ENCODE measurements at places on chromosomes 3 and 15. TPM values are rescaled to one million over a fixed set of nuclear protein-coding genes. Genes with fewer than 3 reads are reported as not detected.

- no peak for DNase-seq
- no peaks in the 10 kb centered on the region for H3K4me1 ChIP-seq
- no peak overlapping the region for H3K4me3 ChIP-seq
Observed at GRCh38 chr3:30749230-30749629, 142.8 kb downstream of the TGFBR2 start.

DNA sequence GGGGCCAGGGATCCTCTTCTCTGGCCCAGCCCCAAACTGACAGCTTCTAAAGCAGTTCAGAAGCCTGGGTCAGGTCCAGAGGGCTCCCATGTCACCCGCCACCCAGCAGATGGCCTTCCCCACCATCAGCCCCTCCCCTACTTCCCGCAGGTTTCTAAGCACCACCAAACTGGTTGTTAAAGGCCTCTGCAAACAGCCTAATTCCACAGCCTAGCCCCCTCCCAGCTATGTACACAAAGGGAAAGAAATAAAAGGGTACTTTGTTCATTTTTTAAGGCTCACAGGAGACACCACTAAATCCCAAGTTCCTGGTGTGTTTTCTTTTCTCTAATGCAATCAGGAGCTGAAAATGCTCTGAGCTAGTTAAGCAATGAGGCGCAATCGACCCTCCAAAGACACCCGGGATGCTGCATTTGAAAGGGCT lies 30.6 kb downstream of the PLCH1 start:
- H3K4me1 ChIP-seq, result no peaks in the 10 kb centered on the region
- H3K27ac ChIP-seq, result no peak overlapping the region
- H3K4me3 ChIP-seq, result no peak overlapping the region
- H3K27me3 ChIP-seq, result no peaks in the 10 kb centered on the region

DNA sequence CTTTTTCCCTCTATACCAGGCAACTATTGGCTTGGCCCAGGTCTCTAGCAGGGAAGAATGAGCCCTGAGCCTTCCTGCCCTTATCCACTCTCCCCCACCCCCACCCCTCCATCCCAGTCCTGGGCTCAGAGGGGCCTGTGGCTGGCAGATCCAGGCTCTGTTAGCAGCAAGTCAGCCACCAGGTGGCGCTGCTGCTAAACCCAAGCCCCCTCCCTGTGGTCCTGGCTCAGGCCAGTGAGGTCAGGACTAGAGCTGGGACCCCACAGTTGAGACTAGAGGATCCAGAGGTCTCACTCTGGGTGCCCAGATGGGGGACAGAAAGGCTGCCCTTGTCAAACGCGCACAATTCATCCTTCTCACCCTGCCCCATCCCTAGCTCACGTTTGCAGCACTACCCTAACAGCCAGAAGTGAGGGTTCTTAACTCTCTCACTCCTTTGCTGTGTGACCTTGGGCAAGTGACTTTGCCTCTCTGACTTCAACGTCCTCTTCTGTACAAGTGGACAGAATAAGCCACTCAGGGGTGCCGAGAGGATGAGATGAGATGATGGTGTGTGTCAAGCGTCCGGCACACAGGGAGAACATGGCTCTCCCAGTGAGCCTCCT lies 46.8 kb upstream of the SLC6A1 start:
- peaks cover 2% of the 10 kb centered on the region for H3K27me3 ChIP-seq
- H3K4me3 ChIP-seq, result no peak overlapping the region
- H3K36me3 ChIP-seq, result no peaks in the 10 kb centered on the region
- no peak overlapping the region for H3K27ac ChIP-seq

GRCh38 chr3:29153811-29154210 lies 127.1 kb upstream of the RBMS3 start:
- no peak overlapping the region for H3K4me3 ChIP-seq
- H3K4me1 ChIP-seq, result peaks cover 8% of the 10 kb centered on the region
- no peaks in the 10 kb centered on the region for H3K27me3 ChIP-seq
- no peak overlapping the region for H3K27ac ChIP-seq
- H3K36me3 ChIP-seq, result no peaks in the 10 kb centered on the region

GRCh38 chr3:134697830-134698689 lies 47.2 kb upstream of the KY start:
- peaks cover 2% of the 10 kb centered on the region for H3K27me3 ChIP-seq
- DNase-seq, result no peak
- H3K27ac ChIP-seq, result no peak overlapping the region
- H3K4me1 ChIP-seq, result no peaks in the 10 kb centered on the region
- no peak overlapping the region for H3K4me3 ChIP-seq

- H3K4me3 ChIP-seq, result no peak overlapping the region
- peaks cover 67% of the 10 kb centered on the region for H3K4me1 ChIP-seq
- no peak for DNase-seq
- H3K27ac ChIP-seq, result no peak overlapping the region
- no peaks in the 10 kb centered on the region for H3K36me3 ChIP-seq
Observed at GRCh38 chr15:56967336-56967735, 48.9 kb downstream of the TCF12 start.

GRCh38 chr3:30711151-30711550 lies 104.8 kb downstream of the TGFBR2 start:
- H3K4me3 ChIP-seq, result no peak overlapping the region
- H3K27me3 ChIP-seq, result no peaks in the 10 kb centered on the region
- H3K36me3 ChIP-seq, result peaks cover 3% of the 10 kb centered on the region
- no peak for DNase-seq
- H3K4me1 ChIP-seq, result peaks cover 15% of the 10 kb centered on the region

The CRTAP gene
- 57.8 TPM for polyA plus RNA-seq

The PIAS1 gene
- polyA plus RNA-seq, result 138 TPM

The FMN1 gene
- polyA plus RNA-seq, result not detected
